ENCODE measurements at places on chromosomes 11 and 22.
A peak's percentile ranks its signal among the peaks of the same experiment; 100 is the strongest.

- no peak for DNase-seq
Observed at GRCh38 chr11:33377412-33378370, 120.5 kb downstream of the HIPK3 start.

GRCh38 chr11:36899800-36900199 lies 301.8 kb upstream of the RAG2 start:
- DNase-seq, result no peak

DNA sequence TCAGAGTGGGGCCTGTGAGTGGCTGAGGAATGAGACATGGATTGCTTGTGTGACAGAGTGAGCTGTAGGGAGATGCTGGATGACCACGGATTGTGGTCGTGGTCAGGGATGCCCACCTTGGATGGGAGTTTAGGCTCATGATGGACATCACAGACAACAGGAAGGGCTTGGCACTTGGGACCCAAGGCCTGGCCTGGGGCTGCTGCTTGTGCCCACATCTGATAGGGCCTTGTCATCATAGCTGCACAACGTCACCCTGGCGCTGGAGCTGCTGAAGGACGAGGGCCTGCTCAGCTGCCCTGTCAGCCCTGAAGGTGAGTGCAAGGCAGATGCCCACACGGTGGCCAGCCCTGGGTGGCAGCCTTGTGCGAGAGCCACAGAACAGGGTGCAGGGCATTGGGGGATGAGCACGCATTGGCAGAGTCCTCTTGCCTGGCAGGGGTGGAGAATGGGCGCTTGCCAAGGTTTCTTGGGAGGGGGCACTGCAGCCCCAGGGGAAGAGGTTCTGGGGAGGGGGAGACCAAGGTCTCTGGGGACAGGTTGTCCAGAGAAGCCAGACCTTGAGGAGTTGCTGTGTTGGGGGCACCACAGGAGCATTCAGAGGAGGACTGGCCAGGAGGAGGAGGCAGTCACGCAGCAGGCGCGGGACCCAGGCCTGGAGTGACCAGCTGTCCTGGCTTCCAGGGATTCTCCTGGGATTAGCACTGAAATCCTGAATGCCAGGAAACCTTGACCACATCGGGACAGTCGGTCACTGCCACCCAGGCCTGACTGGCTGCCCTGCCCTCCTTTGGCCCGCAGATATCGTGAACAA lies 25.0 kb downstream of the PARVG start:
- DNase-seq, result no peak

GRCh38 chr11:40140560-40140959 lies 1318.9 kb downstream of the LRRC4C start:
- no peak for DNase-seq

DNA sequence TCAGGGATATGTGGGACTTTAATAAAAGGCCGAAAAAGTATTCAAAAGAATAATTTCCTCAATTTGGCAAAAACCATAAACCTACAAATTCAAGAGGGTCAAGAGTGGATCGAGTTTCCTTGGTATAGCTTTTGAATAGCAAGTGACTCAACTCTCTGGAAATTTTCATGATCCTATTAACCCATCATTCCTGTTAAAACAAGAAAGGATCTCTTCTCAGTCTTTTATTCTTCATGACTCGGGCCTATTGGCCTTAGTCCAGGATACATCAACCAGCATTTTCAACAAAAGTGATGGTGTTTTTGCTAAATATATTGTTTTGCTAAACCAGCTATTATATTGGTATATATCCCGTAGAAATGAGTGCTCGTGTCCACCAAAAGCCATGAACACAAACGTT lies 110.3 kb downstream of the ATXN10 start:
- DNase-seq, result no peak

- no peak for DNase-seq
Observed at GRCh38 chr11:104124979-104125378, 39.0 kb downstream of the PDGFD start.

GRCh38 chr11:32884770-32885384 lies 7.7 kb upstream of the QSER1 start:
- DNase-seq, result peak; percentile 6

DNA sequence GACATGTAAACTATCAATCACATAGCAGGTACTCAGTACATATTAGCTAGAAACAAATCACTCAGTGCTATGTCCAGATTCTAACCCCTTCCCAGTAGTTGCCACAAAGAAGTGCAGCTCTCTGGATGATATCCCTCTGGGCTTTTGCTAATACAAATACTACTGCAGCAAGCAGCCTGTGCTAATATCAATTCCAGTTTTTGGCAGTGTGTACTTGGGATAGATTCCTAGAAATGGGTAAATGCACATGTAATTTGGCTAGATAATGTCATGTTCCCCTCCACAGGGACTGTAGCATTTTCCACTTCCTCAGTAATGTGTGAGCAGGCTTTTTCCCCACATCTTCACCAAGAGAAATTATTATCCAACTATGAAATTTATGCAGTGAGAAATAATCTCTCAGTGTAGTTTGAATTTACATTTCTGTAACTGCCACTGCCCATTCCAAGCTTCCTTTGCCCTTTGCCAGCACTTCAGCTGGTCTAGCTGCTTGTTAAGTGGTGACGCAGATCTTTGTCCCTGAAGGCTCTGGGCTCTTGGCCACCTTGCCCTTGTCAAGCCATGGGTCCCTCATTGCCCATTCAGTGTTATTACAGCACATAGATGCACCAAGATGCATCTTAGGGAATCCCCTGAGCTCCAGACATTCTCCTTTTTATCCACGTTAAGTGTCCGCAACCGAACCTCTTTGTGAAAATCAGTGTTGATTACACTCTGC lies 107.1 kb upstream of the CLPB start:
- no peak for DNase-seq

GRCh38 chr11:117946156-117946841 lies 17.1 kb upstream of the TMPRSS13 start:
- DNase-seq, result no peak

- no peak for DNase-seq
Observed at GRCh38 chr11:68033708-68034045, 3.2 kb downstream of the NDUFS8 start.

GRCh38 chr22:30340911-30341685 lies 14.4 kb upstream of the TBC1D10A start:
- no peak for DNase-seq

DNA sequence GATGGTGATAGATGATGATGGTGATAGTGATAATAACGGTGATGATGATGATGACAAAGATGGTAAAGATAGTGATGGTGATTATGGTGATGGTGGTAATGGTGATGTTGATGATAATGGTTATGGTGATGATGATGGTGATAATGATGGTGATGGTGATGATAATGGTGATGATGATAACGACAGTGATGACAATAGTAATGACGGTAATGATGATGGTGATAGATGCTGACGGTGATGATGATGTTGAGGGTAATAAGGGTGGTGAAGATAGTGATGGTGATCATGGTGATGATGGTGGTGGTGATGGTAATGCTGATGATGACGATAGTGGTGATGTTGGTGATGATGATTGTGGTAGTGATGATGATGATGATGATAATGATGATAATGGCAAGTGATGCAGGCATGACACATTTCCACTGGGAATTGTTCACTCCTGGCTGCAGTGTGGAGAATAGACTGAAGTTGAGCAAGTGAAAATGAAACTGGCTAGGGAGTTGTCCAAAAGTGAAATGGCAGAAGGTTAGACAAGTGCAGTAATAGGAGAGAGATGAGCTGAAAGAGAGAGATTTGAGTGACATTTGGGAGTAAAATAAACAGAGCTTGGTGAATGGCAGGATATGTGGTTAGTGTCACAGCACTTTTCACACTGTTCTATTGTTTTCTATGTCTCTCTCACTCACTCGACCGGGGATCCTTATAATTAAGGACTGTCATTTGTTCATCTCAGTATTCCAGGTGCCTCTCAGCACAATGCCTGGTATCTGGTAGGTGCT lies 992.5 kb downstream of the OPCML start:
- DNase-seq, result no peak

GRCh38 chr11:98495601-98496000 lies 525.1 kb upstream of the CNTN5 start:
- no peak for DNase-seq

DNA sequence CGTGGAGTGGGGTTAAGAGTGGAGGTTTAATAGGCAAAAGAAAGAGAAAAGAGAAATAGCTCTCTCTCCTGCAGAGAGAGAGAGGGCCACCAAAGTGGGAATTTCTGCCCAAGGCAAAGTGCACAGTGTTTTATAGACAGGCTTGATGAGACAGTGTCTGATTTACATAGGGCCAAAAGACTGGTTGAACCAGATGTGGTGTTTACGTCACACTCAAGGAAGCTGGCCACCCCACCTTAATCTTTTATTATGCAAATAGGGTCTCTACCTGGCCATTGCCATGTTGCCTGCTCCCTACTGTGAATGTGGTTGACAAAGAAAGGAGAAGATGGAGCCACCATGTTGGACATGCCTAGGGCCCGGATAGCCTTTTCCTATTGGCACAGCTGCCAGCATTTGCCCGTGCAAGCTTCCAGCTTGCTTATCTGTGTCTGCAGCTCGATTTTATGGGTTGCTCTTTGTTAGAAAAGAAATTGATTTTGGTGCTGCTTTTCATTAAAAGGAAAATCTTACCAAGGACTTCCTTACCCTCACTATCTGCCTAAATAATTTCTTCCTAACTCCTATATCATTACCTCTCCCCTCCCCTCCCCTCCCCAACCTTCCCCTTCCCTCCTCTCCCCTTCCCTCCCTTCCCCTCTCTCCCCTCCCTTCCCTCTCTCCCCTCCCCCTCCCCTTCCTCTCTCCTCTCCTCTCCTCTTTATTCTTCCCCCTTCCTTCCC lies 436.0 kb downstream of the NELL1 start:
- no peak for DNase-seq

DNA sequence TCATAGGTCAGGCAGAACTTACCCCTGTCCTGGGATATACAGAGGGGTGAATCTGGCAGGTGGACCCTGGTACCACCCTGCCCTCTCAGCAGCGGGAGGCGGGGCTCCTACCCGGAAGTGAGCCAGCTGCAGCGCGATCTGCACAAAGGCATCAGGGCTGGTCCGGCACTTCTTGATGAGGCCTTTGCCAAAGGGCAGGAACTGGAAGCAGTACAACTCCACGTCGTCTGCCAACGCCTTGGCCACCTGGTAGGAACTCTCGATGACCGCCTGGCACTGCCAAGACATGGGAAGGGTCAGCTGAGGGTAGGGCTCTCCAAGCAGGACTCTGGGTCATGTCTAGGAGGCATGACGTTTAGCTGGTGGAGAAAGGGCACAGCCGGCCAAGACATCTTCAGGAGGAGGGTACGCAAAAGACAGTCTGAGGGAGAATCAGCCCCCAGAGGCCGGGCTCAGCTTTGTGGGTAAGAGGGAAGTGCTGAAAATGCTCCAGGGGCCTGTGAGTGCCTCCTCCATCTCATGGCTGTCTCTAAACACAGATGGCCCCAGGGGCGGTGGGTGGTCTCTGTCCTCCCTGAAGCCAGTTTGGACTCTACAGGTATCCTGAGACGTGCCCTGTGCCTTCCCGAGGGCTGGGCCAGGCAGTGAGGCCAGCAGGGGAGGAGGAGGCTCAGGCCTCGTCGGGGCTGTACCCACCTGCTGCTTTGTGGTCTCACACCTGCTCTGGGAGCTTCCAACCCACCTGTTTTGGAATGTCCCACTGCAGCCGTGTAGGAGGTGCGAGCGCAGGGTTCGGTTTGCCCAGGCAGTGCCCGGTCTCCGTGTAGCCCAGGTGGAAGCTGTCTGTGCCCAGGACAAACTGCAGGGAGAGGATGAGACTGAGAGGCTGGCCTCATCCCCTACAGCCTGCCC lies 6.7 kb downstream of the CPT1B start:
- DNase-seq, result no peak

GRCh38 chr11:75768909-75769771 lies 562 bp downstream of the DGAT2 start:
- no peak for DNase-seq

- DNase-seq, result peak; percentile 0
Observed at GRCh38 chr11:2517016-2517385, 72.2 kb downstream of the KCNQ1 start.

GRCh38 chr11:28794405-28794804 lies 686.2 kb downstream of the METTL15 start:
- DNase-seq, result no peak

DNA sequence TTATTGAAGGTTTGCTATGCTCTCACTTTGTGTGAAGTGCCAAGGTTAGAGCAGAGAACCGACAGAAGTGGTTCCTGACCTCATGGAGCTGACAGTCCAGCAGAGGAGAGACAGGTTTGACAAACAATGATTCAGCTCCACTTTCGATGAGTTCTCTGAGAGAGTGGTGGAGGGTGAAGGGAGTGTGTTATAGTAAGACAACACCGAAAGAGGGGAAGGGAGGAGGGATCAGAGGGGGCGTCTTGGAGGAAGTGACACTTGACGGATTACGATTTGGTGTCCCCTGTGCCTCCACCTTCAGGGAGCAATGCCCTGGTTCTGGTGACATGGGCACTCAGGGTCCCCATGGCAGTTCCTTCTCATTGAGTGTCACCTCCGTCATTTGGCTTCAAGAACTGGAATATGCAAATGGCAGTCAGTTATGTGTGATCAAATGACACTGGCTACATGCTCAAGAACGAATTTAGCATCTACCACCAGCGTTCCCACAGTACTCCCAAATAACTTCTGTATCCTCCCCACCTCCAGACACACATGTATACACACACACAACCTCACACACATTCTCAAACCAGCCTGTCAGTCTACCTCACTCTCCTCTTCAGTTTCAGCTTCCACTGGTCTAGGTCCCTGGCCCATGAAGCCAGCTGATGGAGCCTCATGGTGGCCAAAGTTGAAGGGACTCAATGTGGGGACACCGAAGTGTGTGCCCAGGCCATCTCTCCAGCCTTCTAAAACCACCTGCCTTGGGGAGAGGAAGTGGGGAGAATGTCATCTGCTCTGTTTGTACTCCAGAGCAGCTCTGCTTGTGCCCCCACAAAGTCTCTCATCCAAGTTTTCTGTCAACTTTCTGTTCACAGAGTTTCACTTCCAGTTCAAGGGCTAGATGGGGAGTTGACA lies 31.4 kb upstream of the NUP160 start:
- no peak for DNase-seq

DNA sequence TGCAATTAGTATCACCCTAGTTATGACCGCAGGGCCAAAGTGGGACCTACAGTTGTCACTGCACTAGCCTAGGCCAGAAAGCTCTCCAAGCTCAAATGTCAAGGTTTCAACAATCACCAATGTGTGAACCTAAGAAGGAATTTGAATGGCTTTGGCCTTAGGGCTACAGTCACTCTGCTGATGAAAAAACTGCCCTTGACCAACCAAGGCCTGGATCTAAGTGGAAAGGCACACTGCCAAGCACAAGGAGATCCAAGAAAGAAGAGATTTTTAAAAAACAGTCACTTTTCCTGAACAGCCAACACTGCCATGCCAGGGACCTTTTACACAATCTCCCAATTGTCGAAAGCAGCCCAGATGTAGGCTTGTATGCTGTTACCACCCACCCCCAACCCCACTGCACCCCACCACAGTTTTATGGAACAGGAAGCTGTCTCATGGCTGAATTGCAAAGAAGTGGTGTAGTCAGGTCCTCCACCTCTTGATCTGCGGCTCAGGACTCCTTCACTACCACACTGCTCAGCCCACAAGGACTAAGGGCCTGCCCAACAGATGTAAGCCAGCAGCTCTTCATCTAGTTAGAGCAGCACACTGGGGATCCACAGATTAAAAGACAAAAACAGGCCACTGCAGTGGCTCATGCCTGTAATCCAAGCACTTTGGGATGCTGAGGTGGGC lies 32.9 kb downstream of the SMCO4 start:
- no peak for DNase-seq

- no peak for DNase-seq
Observed at GRCh38 chr22:49210606-49211005, 617.1 kb downstream of the BRD1 start.
